ENCODE measurements at places on chromosomes 12 and 14. TPM values are rescaled to one million over a fixed set of nuclear protein-coding genes. Genes with fewer than 3 reads are reported as not detected.

Gene TDG
- 23.8 TPM for total RNA-seq

Gene TMEM132D
- not detected for total RNA-seq

Gene EGLN3
- total RNA-seq: 17.7 TPM

DNA sequence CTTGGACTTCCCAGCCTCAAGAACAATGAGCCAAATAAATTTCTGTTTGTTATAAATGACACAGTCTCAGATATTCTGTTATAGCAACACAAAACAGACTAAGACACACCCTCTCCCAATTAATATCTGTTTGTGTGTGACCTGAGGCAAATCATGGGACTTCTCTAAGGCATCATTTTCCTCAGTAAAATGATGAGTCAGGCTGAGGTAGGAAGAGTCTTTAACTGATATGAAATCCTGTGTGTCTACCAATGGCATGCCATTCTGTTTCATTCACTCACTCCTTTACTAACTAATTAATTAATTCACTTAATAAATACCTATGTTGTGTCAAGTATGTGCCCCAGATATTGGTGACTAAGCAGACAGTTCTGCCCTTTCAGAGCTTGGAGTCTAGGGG is 258.4 kb upstream of the CRY1 start:
- no peak for ATAC-seq

- no peak for ATAC-seq
Measured at GRCh38 chr14:94398536-94398935, 10.1 kb upstream of the SERPINA1 start.

DNA sequence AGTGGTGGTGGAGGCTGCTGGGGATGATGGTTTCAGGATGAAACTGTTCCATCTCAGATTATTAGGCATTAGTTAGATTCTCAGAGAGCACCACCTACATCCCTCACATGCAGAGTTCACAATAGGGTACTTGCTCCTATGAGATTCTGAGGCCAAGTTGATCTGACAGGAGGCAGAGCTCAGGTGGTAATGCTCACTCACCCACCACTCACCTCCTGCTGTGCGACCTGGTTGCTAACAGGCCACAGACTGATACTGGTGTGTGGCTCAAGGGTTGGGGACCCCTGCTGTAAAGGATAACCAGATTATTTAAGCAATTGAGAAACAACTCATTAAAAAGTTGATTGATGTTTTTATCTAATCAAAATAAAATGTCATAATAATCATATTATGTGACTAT is 248.5 kb downstream of the RERGL start:
- ATAC-seq: no peak

DNA sequence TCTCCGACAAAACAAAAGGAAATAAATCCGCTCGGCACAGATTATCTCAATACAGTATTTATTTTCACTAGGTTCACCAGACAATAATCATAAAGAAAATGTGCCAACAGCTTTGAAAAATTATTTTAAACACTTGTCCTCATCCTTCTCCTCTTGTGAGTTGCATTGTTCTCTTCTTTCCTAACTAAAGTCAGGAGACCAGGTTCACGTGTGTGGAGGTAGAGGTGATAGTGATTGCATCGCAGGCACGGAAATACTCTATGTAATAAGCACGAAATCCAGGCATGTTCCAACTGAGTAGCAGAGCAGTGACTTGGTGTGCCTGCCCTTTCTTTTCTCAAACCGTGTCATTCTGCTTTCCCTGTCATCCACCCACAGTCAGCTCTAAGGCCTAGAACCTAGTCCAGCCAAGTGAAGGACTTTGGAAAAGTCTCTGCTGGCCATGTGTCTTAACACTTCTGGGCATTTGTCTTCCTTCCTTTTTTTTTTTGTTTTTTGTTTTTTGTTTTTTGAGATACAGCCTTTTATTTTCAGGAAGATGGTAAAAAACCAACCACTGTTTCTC is 939 bp upstream of the SEL1L start:
- no peak for ATAC-seq

Measured in gastroesophageal sphincter (tissue), 4 donors.